ENCODE measurements at places on chromosomes 11 and 22. TPM values are rescaled to one million over a fixed set of nuclear protein-coding genes. Genes with fewer than 3 reads are reported as not detected.

The PLAAT4 gene
- 2.3 TPM for total RNA-seq

The OR52N4 gene
- total RNA-seq = not detected

The OR52I1 gene
- not detected for total RNA-seq

The OR8A1 gene
- total RNA-seq = not detected

The H19 gene
- 66.4 TPM for total RNA-seq

The NEFH gene
- 0.56 TPM for total RNA-seq

The MMP8 gene
- total RNA-seq = not detected

The CELF1 gene
- total RNA-seq = 115 TPM

The ZNF280B gene
- total RNA-seq = 0.68 TPM

The C11orf42 gene
- total RNA-seq = not detected

The MTA2 gene
- 209 TPM for total RNA-seq

The SCGB2A2 gene
- not detected for total RNA-seq

The PTGDR2 gene
- not detected for total RNA-seq

The SCN2B gene
- total RNA-seq = not detected

The SPON1 gene
- total RNA-seq = 0.17 TPM

The CALCA gene
- not detected for total RNA-seq

The TMEM126A gene
- total RNA-seq = 35.5 TPM

The TRIM49 gene
- not detected for total RNA-seq

The TPH1 gene
- total RNA-seq = not detected

The CLDN5 gene
- 1,341 TPM for total RNA-seq

The OR52I2 gene
- total RNA-seq = not detected

GRCh38 chr11:129248618-129249017, 56.5 kb upstream of the ARHGAP32 start:
- peak; percentile 26 for DNase-seq

DNA sequence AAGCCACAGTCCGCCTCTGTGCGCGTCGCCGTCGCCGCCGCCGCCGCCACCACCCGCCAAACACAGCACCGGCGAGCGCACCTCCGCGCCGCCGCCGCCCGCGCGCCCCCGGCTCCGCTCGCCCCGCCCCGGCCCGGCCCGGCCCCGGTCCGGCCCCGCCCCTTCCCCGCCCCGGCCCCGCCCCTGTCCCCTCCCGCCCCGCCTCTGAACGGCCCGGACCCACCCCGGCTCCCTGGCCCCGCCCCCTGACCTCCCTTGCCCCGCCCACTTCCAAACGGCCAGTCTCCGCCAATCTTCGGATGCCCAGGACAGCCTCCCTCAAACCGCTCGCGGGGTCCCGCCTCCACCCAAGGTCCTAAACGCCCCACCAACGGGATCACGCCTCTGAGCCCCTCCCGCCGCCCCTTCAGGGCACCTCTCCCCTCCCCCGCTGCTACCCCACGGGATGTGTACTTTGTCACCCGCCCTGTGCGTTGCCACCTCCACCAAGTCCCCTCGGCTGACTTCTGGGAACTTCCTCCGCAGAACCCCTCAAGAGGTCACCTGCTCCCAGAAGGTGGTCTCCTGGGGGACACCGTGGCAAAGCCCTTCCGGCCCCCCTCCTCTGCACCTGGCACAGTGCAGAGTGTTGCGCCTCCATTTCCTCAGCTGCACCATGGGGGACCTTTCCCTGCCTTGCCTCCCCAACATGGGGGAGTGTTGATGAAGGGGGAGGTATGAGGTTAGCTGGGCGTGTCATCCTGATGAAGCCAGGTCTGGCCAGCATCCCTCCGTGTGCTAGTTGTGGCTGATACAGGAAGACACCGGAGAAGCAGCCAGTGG, at the start of gene KIAA0930:
Gene KIAA0930 (minus strand): TSS at position 85 of the 822 bp plus-strand sequence. CDS start 191 bp downstream, outside the sequence.
- peak; percentile 78 for DNase-seq

- no peak for DNase-seq
These were observed 6.3 kb downstream of the NRIP3 start for GRCh38 chr11:8997451-8997850.

- DNase-seq = no peak
These were observed 79.1 kb downstream of the SERGEF start for GRCh38 chr11:17933708-17934107.

- no peak for DNase-seq
These were observed 50.4 kb downstream of the NELL1 start for GRCh38 chr11:20719821-20720220.

DNA sequence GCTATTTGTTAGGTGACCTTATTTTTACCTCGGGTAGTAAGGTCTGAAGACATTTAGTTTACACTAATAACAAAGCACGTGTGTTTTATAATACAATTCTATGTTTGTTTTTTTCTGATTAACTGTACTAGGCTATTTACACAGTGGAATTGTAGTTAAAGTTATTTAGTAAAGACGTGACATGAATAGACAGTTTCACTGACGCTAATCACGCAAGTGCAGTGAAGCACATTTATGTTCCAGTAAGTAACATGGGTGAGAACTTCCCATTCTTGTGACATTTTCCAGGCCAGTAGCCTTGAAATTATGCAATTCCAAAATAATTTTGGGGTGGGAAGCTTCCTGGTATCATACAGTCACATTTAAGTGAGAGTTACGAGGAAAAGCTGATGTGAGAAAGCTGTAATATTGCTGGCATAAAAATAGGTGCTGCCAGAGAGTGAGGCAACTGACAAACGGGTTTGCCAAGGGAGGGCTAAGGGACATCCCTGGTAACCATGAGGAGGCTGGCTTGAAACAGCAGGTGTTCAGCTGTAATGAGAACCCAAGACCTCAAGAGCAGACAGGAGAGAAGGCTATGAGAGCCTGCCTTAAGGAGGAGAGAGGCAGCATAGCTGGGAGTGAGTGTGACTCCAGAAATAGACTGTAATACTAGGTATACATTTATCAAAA, 378.8 kb downstream of the DCDC1 start:
- DNase-seq = no peak

GRCh38 chr11:125085301-125086081, 22.4 kb downstream of the SLC37A2 start:
- DNase-seq = no peak

DNA sequence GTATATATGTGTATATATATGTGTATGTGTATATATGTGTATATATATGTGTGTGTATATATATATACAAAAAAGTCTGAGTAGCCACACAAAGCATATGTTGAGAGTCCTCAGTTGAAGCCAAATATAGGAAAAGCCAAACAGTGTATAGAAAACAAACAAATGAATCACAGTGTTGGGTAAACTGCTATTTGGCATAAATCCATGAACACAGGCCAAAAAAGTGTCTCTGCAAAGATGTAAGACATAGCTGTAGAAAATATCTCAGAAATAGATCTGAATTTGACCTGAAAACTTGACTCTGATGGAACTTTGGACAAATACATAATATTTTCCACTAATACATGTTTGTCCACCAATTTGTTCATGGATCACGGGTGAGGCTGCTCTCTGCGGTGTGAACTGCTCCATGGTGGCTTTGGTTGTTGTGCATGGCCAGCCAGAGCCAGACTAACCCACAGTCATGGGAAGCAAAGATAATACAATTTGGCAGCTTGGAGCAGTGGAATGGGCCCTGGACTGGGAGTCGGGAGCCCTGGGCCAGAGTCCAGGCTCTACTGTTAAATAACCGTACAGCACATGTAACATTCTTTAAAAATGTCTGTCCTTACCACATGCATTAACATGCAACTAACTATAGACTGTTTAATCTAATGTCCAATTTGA, 76.9 kb upstream of the EED start:
- DNase-seq = peak; percentile 19

DNA sequence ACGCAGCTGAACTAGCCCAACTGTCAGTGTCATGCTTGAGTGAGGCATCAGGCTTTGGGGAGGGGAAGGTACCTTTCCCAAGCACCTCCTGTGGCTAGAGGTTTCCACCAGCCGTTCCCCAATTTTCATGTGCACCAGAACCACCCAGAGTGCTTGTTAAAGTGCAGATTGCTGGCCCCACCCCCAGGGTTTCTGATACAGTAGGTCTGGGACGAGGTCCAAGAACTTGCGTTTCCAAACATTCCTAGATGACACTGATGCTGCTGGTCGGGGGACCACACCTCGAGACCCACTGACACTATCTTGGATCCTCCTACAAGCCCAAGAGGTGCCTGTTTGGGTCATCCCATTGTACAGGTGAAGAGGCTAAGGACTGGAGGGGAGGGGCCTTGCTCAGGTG, 59.8 kb downstream of the PDE2A start:
- no peak for DNase-seq

GRCh38 chr11:83655976-83656375, 369.8 kb upstream of the CCDC90B start:
- DNase-seq = no peak

DNA sequence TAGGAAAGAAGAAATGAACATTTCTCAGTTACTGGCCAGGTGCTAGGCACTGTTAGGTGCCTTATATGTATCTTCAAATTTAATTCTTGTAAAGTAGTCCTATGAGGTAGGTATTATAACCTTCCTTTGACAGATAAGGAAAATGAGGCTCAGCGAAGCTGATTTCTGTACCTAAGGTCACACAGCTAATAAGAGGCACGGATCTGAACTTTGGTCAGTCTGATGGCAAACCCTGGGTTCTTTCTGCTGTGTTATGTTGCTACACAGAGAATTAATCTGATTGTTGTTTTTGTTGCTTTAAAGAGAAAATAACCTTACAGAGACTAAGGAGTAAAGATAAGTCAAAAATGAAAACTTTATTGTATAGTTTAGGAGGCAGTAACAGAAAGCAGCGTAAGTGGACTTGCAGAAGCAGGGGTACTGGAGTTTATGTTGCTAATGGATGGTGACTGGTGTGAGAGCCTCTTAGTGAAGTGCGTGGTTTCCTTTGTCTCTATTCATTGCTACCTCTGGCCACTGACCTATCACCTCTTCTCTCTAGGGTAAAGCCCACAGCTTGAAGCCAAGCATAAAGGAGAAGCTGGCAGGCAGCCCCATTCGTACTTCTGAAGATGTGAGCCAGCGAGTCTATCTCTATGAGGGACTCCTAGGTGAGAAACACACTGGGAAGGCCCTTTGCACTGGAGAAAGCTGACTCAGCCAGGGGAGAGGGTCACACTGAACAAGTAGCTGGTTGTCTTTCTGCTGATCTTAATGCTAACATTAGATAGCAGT, 38.3 kb downstream of the MADD start:
- DNase-seq = no peak

- DNase-seq = peak; percentile 78
These were observed 19.2 kb downstream of the PIM3 start for GRCh38 chr22:49979587-49980264.

DNA sequence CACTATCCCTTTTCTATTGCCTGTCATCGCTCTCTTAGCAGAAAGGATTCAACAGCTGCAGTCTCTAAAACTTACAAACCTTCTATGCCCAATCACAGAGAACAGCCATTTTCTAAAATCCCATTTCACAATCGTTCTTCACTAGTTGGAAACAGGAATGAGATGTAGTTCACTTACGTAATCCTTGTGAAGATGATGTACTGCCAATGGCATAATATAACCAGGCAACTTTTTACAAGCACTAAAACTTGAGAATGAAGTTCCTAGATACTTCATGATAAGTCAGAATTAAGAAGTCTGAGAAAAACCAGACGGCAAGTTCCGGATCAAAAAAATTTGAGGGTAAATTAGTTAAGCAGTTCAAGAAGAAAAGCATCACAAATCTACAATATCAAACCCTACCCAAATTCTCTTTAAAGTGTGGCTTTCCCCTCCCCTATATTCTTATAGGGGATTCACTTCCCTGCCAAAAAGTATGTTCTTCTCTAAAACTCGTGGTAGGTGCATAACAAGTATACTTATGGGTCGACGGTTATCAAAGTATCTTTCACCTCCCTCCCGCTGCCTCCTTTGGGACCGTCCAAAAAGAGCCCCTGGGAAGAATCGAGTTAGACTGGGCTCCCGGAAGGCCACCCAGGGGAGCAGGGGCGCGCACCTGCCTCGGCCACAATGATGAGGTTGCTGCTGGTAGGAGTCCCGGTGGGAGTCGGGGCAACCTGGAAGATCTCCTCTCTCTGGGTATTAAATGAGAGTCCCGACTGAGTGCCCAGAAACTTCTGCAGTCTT, 666 bp downstream of the MSANTD4 start:
- DNase-seq = no peak

DNA sequence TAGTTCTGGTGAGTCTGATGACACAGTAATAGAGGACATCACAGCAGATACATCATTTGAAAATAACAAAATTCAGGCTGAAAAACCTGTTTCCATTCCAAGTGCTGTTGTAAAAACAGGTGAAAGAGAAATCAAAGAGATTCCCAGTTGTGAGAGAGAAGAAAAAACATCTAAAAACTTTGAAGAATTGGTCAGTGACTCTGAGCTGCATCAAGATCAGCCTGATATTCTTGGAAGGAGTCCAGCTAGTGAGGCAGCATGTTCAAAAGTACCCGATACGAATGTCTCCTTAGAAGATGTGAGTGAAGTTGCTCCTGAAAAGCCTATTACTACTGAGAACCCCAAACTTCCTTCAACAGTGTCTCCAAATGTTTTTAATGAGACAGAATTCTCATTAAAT, 38.7 kb downstream of the RTN3 start:
- DNase-seq = no peak

- no peak for DNase-seq
These were observed 115.4 kb downstream of the VPREB1 start for GRCh38 chr22:22360014-22360413.

GRCh38 chr11:64877390-64878222, 815 bp downstream of the EHD1 start:
- DNase-seq = no peak

- DNase-seq = peak; percentile 77
These were observed 30.0 kb upstream of the RAB39A start for GRCh38 chr11:107898270-107898669.

- DNase-seq = no peak
These were observed 30.1 kb downstream of the RCN1 start for GRCh38 chr11:32121012-32121411.

GRCh38 chr22:17775781-17776465, 1.7 kb upstream of the BID start:
- DNase-seq = no peak

DNA sequence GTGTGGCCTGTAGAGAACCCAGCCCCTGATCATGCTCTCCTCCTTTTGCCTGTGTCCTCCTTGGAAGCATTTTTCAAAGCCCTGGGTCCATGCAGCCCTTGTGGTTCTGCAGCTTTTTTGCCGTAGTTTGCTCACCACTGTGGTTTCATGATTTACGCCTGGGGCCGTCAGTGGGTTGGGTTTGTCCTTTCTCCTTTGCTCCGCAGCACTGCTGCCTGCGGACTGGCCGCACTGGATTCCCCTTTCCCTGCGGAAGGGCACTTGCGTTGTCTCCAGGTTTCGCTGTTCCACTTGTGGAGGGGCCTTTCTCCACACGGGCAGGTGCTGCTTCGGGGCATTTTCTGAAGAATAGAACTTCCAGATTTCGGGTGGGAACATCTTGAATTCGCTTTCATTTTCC, 1260.9 kb downstream of the BRD1 start:
- no peak for DNase-seq

- DNase-seq = no peak
These were observed 494.6 kb upstream of the LRRC4C start for GRCh38 chr11:41954034-41954433.

- DNase-seq = no peak
These were observed 47.8 kb downstream of the PAX6 start for GRCh38 chr11:31763296-31763695.

DNA sequence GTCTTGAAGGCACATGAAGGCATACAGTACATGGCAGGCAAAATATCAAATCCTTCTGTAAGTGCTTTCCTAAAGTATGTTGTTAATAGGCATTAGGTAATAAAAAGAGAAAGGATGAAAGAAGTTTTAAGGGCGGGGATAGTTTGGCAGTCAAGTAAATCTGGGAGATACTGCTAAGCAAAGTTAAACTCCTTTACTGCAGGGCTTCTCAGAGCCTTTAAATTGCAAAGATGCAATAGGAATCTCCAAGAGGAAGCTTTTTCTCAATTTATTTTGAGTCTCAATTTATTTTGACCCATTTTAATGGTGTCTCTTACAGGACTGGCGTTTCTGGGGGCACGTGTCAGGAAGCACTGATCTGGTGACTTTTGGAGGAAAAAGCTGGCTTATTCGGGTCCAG, 12.8 kb upstream of the PHF21A start:
- DNase-seq = no peak

All from dermis blood vessel endothelial cell (primary cell).